ENCODE measurements at places on chromosomes 12 and 14.
A peak's percentile ranks its signal among the peaks of the same experiment; 100 is the strongest.

GRCh38 chr14:26896447-26896846 lies 298.6 kb upstream of the NOVA1 start:
- peak; percentile 2 for DNase-seq

DNA sequence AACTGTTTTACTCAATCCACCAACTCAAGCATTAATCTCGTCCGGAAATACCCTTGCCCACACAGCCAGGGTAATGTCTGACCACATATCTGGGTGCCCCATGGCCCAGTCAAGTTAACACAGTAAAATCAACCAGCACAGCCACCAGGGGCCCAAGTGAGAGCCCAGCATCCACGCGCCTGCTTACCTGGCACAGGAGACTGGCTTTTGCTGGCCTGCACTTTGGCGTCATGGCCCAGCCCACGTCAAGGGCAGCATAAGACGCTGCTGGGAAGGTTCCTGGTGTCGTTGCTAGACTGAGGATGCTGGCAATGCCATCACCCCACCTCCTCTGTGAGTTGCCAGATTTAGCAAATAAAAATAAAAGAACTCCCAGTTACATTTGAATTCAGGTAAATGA lies 53.6 kb upstream of the BCL11B start:
- no peak for DNase-seq

DNA sequence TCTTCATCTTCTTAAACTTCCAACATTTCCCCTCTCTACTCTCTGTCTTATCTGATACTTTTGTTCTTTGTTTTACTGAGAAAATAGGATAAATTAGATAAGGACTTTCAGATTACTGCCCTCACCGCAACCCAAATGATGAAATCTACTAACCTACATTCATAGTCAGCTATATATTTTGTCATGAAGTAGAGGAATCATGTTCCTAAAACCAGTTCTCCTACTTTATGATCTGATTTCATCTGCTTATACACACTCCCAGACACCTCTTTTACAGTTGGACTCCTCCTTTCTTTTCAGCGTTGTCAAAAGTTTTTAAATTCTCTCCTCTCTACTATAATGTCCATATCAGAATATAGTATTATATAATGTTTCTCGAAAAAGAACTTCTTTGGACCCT lies 29.7 kb downstream of the MGAT4C start:
- no peak for DNase-seq

DNA sequence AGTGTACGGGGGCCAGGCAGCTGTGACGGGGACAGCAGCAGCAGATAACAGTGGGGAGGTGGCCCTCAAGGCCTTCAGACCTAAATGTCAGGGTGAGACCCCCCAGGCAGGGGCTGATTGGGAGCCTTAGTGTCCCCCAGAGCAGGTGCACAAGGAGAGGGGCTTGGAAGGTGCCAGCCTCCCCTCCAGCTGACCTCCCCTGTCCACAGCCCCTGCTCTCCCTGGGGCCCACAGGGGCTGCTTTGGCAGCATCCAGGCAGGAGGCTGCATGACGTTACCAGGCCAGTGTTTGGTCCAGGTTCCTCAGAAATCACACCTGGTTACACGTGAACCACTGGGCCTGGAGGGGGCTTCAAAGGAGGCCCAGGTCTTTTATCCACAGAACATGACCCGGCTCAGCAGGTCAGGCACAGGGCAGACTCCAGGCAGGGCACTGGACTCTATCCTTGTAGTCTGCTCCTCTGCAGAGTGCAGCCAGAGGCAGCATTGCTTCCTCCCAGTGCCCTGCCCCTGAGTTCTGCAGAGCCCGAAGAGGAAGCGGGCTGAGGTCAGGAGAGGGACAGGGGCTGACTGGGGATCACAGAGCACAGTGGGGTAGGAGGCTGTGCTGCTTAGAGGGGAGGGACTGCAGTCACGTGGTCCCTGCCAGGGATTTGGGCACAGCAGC lies 2.6 kb upstream of the TRMT61A start:
- no peak for DNase-seq

GRCh38 chr12:104631867-104632266 lies 175.1 kb downstream of the CHST11 start:
- no peak for DNase-seq

DNA sequence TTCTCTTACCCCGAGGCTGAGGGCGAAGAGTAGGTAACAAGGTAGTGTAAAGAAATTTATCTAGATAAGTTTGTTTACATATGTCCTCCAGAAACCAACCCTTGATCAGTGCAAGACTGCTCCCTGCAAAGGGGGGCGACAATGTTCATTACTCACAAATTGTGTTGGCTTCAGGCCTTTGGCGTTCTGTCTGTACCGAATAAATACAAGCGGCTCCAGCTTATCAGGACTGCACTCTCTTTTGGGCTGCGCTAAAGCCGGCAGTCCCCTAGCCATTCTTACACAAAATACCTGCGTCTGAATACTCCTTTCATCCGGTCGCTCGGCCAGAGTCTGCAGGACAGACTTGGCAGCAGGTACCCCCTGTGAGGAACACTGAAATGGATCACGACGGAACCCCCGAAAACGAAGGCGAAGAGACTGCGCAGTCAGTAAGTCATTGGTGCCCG lies 116.4 kb downstream of the PPHLN1 start:
- no peak for DNase-seq

DNA sequence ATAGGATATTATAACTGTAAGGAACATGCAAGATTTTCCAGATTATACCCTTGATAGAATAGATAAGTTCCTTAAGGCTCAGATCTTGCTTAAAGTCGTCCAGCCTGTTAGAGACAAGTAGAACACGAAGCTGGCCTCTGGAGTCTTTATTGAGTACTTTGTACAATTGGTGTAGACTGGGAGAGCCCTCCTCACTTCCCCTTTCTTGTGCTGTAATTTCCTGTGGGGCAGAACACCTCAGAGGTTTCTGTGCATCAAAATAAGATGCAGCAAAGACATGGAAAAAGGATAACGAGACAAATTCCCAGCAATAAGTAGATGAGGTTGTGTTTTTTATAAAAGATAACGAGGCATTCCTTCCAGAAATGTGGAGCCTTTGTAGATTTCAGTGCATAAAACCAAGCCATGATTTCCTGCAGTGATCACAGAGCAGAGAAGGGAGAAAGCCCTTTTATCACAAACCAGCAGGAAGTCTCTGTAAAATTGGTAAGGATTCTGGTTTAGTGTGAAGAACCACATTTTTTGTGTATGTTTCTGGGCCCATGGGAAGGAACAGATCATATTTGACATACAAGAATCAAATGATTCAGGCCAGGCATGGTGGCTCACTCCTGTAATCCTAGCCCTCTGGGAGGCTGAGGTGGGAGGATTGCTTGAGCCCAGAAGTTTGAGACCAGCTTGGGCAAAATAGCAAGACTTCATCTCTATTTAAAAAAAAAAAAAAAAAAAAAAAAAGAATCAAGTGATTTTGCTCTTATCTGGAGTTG lies 18.0 kb downstream of the GPRC5A start:
- no peak for DNase-seq

- DNase-seq, result no peak
These were observed 17.6 kb upstream of the AKAP6 start for GRCh38 chr14:32311294-32312009.

GRCh38 chr14:45359746-45360145 lies 106.7 kb upstream of the MIS18BP1 start:
- no peak for DNase-seq

- DNase-seq, result no peak
These were observed 14.1 kb upstream of the TMEM263 start for GRCh38 chr12:106941481-106942156.

- DNase-seq, result no peak
These were observed 135.7 kb downstream of the PLXNC1 start for GRCh38 chr12:94284046-94284445.

- no peak for DNase-seq
These were observed 152.0 kb upstream of the AVPR1A start for GRCh38 chr12:63302941-63303536.

DNA sequence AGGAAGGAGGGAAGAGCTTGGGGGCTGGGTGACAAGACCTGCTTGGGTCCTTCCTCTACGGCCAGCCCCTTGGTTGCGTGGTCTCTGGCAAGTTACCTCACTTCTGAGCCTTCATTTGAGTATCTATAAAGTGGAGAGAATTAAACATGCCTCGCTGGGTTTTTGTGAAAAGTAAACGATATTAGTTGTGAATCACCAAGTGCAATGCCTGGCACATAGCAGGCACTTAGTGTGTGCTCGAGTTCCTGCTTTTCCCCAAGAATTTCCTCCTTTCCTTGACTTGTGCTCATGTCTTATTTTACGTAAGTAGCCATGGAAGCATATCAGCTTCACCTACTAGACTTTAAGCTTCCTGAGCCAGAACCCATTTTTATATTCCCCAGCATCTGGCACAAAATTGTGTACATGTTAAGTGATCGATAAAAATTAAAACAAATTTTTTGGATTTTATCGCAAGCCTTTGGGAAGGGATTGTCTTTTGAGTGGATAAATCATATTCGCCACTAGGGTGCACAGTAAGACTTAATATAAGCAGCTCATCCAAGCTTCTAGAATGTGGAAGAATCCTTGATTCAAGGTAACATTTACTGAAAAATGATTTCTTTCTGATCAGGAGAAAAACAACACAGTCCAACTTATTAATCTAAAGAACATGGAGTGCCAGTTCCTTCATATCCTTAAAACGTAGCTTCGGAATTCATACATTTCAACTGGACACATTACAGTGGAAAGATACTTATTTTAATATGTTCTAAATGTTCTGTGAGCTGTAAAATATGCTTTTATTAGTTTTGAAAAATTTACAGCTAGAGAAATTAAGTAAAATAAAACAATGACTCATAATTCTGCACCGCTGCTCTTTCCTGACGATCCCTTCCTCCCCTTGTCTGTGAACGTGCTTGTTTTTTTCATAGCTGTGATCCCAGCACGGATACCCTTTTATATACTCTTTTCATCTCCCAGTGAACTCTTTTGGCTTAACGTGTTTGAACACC lies 62.0 kb downstream of the SLC25A47 start:
- DNase-seq, result no peak

- DNase-seq, result no peak
These were observed 75.3 kb downstream of the SRGAP1 start for GRCh38 chr12:63919756-63920155.

DNA sequence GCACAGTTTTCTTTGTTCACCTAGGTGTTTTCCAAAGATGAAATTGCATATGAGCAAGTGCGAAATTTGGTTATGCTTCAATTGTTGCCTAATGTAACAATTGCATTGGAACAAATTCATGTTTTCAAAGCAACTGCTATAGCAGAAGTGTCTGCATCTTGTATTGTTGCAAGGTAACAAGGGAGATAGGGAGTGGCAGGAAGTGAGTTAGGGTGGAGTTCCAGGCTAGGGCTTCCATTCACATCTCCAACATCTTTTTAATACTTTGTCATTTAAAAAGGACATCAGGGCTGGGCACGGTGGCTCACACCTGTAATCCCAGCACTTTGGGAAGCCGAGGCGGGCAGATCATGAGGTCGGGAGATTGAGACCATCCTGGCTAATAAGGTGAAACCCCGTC lies 312.3 kb upstream of the E2F7 start:
- DNase-seq, result no peak

DNA sequence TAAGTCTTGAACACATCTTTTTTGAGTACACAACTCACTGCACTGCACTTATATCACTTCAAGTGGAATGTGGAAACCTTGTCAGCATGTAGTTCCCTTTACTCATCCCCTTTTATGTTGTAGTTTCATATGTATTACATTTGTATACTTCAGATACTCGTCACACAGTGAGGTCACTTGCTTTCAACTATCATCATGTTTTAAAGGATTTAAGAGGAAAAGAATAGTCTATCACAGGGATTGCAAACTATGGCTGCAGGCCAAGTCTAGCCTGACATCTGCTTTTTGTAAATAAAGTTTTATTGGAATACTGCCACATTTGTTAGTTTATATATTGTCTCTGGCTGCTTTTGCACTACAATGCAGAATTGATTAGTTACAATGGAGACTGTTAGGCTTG lies 24.3 kb downstream of the CNOT2 start:
- no peak for DNase-seq

DNA sequence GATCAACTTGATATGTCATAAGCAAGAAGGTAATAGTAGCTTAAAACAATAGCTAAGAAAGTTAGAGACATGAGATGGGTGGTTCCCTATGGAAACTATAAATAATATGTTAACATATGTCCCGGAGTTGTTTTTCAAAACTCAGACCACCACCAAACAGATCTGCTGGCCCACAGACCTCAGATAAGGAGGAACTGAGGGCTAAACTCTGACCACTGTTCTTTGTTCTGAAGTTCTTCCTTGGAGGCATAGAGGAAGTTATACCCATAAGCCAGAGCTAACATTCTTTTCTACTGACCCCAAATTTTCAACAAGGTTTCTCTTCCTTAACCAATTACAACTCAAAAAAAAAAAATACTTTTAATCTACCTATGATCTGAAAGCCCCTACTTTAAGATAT lies 156.1 kb upstream of the FSCB start:
- no peak for DNase-seq

- no peak for DNase-seq
These were observed 665 bp downstream of the RHOF start for GRCh38 chr12:121792607-121793439.

- no peak for DNase-seq
These were observed 1088.5 kb upstream of the TMEM132C start for GRCh38 chr12:127178463-127178862.

GRCh38 chr14:83300476-83301064 lies 1766.9 kb upstream of the SEL1L start:
- no peak for DNase-seq

GRCh38 chr12:68743356-68743755 lies 2.6 kb upstream of the SLC35E3 start:
- DNase-seq, result no peak

GRCh38 chr12:109736552-109737108 lies 23.0 kb downstream of the FAM222A start:
- DNase-seq, result no peak

GRCh38 chr14:43169722-43170121 lies 1337.4 kb downstream of the FSCB start:
- DNase-seq, result no peak

Measured in T1000 (cell line).